ENCODE measurements at places on chromosomes 5 and 9.

GRCh38 chr9:114002271-114002985 is 75.7 kb downstream of the AMBP start:
- no peak for DNase-seq

DNA sequence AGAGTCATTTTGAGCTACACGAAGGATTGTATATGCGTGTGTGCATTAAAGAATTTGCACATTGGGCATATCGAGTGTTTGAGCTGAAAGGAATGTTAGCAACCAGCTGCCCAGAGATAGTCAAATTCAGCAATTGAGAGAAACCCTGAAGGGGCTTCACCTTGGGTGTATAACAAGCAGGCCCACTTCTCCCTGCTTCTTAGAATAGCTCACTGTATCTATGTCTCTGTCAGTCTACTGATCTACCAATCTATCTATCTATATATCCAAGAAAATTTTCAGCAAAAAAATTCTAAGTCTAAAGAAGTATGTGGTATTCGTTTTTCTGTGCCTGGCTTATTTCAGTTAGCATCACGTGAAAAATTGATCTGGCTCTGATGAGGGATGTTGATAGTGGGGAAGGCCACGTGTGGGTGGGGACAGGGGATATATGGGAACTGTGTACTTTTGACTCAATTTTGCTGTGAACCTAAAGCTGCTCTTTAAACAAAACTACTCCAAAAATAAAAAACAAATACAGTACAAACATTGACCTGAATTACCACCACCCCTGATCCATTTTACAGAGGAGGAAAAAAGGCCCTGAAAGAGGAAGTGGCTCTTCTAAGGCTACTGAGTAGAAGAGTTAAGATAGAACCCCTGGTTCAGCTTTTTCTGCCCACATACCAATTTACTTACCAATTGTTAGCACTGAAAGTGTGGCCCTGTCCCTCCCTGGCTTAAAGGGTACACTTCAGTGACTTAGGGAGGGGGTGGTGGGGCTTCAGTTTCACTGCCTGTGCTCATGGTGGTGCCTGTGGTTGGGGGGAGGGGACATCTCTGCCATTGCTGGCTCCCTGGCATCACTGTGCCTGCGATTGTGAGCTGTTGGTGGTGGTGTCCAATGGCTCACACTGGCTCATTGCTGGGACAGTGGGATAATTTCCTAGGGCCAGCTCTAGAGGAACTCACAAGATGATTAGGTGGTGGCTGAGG is 141.8 kb downstream of the DOCK2 start:
- no peak for DNase-seq

DNA sequence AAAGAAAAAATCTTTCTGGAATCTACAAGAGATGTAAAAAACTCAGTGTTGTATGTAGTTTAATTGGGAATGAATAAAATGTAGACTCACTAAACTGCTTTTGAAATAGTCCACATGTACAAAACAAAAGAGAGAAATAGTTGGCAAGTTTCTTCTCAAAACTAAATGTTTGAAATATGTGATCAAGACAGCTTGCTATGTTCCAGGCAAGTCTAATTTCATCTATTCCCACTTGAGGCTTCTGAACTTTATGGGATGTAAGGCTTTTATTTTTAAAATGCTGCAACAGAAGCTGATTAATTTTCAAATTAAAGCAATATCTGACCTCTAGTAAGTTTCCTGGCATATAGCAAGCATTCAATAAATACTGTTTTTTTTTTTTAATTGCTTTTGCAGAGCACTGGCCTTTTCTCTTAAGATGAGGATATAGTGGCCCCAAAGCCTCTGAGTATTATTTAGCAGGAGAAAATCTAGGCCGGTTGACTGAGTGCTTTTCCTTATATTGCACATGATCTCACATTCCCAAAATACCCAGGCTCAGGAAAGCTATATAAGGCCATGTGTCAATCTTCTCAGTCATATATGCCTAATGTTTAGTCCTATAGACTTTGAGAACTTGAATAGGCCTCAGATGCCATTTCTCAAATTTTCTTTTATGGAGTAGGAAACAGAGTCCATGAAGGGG is 183.2 kb downstream of the NTRK2 start:
- no peak for DNase-seq

DNA sequence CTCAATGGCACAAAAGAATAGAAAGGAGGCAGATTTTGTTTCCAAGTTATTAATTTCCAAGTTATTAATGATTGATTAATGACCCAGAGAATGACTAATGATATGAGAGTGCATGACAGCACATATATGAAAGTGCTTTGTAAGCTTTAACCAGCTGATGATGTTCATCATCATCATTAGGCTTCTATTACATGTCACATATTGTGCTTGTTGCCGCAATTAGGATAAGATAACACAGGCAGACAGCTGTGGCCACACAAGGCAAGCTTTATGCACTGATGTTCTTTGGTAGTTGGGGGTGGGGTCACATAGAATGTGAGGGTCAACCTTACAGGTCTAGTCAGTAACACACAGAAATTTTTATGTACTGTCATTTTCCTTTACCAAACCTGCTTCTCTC is 219.7 kb downstream of the TRPM3 start:
- no peak for DNase-seq

GRCh38 chr9:36192196-36192595 is 1.5 kb downstream of the CLTA start:
- DNase-seq: no peak

DNA sequence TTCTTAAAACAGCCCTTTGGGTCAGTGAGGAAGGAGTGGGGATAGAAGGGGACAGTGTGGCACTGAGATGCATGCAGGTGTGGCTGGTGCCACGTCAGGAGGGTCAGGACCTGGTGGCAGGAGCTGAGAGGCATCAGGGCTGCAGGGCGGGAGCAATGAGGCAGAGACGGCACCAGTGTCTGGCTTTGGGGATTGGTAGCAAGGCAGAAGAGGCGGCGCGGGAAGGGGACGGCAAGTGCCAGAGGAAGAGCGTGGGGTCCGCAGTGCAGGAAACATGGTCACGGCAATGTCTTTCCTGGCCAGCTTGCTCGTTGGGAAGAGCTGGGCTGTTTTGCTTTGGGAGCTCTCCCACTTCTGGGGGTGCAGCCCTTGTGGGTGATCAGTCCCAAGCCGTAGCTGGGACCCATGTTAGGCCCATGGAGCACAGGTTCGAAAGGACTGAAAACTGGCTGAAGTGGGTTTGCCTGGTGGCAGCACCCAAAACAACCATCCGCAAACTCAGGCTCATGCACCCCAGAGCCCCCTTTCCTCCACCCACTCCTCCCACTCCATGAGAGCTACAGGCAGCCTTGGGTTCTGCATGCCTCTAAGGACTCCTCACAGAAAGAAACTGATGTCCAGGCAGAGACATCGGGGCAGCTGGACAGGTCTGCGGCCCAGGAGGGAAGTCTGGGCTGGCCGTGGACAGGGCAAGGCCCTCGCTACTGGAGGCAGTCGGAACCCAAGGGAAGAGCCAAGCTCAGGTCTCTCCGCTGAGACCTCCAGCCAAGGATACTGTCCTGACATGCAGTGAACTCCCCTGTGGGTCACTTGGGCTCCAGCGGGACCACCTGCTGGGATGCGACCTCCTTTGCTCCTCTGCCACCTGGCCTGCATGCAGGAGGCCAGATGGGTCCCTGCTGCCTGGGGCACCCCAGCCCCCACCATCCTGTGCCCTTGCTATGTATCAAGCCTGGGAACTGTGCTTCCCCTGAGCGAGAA is 104.4 kb downstream of the ZNF354C start:
- DNase-seq: no peak

DNA sequence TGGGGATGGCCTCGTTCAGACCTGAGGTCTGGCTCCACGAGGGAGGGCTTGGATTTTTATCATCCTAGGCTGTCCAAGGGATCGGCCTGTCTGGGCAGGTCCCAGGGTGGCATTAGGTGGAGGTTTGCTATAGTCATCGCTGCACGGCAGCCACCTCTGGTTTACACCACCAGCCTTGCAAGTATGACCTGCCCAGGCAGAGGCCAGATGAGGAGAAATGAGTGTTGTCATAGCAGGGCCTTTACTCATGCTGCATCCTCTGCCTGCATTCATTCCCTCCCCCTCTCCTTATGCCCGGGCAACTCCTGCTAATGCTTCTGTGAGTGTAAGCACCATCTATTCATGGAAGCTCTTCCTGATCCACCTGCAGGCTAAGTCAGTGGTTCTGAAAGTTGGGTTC is 15.3 kb upstream of the NDST1 start:
- DNase-seq: no peak

DNA sequence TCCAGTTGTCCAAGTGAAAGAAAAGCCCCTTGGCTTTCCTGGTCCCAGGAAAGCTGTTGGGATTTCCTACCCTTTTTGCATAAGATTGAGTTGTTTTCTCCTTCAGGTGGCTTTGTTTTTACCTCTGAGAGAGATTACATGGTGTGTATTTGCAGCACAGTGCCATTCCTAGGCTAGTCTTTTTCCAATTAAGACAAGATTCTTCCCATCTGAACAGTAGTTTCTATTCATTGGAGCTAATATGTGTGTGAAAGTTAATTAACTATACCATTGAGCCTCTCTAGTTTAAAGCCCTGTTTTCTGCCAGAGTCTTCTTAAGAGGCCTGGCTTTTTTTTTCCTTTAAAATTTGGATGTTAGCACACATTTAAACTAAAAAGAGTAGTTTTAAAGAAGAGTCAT is 20.1 kb downstream of the MSANTD3 start:
- DNase-seq: no peak

DNA sequence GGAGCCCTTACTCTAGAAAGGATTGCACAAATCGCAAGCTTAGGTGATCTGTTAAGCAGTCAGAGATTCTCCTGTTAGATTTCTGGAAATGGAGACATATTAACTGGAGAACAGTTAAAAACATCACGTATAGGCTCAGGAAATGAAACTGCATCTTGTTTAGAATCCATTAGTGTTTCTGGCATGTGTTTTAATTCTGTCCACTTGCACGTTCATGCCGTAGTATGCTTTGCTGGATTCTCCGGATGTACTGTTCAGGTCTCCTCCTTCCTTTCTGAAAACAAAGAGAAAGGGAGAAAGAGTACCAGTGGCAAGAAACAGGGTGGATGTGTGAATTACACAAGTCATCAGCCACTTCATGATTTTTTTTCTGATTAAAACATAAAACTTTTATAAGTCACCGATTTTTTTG is 2.5 kb upstream of the RGMB start:
- DNase-seq: peak; percentile 47

DNA sequence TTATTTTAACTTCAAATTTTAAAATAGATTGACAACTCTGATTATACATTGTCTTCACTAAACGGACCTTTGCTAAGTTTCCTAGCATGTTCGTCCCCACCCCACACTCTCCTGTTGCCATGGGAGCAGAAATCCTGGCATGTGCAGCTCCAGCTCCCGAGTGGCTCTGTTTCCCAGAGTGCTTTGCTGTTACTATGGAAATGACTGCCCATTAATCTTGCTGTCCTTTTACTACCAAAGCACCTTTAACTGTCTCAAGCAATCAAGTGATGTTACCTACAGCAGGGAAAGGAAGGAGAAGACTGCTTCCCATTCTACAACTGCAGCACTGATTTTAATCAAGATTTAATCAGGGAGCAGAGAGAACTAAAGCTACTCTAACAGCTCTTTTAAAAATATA is 212.0 kb upstream of the KIF2A start:
- peak; percentile 12 for DNase-seq

DNA sequence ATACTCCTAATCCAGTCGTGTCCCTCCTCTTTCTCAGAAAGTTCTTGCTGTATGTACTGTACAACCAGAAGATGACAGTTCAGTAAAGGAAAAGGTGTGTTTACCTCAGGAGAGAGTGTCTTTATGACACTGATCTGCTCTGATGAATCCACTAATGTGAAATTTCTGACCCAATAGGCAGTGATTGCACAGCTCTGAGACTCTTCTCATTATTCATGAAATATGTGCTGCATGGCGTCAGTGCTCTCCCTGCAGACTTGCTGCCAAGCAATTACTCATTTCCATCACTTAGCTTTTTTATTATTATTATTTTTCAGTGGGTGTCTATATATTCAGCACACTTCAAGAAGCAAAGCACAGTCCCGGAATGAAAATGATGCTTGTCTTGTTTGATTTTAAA is 389.0 kb downstream of the RASEF start:
- DNase-seq: no peak

- DNase-seq: no peak
Measured at GRCh38 chr9:135612437-135612836, 26.9 kb downstream of the GLT6D1 start.

DNA sequence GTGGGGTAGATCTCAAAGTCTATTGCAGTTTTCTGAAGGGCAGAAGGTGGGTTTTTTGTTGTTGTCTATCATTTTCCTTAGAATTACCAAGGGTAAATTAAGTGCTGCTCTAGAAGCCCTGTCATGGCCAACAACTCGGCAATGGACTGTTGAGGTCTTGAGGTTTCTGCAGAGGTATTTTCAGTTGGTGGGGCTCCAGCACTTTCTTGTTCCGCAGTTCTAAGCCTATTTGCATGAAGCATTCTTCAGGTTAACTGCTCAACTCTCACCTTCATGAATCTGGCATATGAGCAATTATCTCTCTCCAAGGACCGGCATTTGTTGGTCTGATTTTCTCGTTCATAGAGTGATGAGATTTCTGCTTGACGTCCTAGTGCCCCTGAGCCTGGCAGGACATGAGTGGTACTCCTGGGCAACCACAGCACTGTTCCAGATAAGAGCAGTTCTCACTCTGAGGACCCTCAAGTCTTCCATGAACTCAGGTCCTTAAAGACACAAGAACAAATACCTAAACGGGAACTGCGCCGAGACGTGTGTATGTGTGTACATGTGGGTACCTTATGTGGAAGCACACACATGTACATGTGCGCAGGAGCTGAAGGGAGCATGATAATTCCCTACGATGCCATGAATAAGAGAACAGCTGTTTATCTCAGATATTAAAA is 544.5 kb downstream of the CSNK1G3 start:
- no peak for DNase-seq

DNA sequence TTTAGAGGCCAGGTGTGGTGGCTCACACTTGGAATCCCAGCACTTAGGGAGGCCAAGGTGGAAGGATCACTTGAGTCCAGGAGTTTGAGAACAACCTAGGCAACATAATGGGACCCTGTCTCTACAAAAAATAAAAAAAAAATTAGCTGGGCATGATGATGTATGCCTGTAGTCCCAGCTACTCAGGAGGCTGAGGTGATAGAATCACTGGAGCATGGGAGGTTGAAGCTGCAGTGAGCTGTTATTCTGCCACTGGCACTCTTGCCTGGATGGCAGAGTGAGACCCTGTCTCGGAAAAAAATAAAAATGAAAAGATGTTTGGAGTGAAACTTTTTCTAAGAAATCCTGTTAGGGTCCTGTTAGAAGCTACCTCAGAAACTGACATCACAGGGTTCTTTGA is 24.2 kb downstream of the OCLN start:
- DNase-seq: no peak

GRCh38 chr9:128819716-128820664 is 1.7 kb downstream of the ENDOG start:
- no peak for DNase-seq

GRCh38 chr5:10290438-10290837 is 17.3 kb downstream of the CMBL start:
- DNase-seq: no peak

DNA sequence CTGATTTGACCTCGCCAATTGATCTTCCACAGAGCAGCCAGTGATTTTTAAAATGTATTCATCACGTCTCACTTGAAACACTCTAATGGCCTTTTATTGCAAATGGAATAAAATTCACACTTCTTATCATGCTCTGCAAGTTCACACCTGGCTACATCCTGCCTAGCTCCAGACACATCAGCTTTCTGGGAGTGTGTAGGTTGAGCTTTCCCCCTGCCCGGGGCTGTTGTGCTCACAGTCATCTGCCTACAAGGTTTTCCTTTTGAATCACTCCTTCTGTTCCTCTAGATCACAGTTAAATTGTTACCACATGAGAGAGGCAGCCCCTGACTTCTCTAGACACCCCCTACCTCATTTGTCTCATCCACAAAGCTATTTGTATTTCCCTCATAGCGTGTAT is 674.5 kb downstream of the PRELID2 start:
- DNase-seq: no peak

- DNase-seq: peak; percentile 30
Measured at GRCh38 chr5:152514827-152515397, 109.8 kb upstream of the NMUR2 start.
